ENCODE measurements at places on chromosomes 2 and 18.

GRCh38 chr2:119419065-119419464 is 12.6 kb upstream of the TMEM37 start:
- DNase-seq: no peak

GRCh38 chr2:221402072-221402471 is 170.0 kb downstream of the EPHA4 start:
- DNase-seq: no peak

GRCh38 chr2:219462349-219462748 is 27.7 kb downstream of the SPEG start:
- DNase-seq: no peak

DNA sequence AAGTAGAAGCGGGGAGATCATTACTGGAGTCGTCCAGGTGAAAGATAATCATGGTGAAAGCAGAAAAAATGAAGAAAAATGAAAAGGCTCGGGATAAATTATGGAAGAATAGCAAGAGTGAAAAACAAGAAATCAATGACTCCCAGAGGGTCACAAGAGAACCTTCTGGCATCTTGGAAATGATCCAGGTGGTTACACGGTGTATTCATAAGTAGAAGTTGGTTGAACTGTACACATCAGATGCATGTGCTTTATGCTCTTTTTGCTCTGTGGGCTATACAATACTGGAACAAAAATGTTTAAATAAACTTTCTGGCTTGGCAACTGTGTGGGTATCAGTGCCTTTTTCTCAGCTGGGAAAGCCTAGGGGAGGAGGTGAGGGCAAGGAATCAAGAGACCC is 348.9 kb downstream of the RND3 start:
- no peak for DNase-seq

- DNase-seq: no peak
Observed at GRCh38 chr2:85385746-85386145, 24.4 kb downstream of the CAPG start.

Measured in glomerular endothelial cell (primary cell).